ENCODE measurements at places on chromosomes 16 and 17.

- DNase-seq, result no peak
These were observed 16.9 kb downstream of the SLX4 start for GRCh38 chr16:3594316-3595109.

- no peak for DNase-seq
These were observed 67.9 kb downstream of the HIC1 start for GRCh38 chr17:2122641-2123302.

- DNase-seq, result no peak
These were observed 24.4 kb upstream of the CRYM start for GRCh38 chr16:21302454-21302853.

DNA sequence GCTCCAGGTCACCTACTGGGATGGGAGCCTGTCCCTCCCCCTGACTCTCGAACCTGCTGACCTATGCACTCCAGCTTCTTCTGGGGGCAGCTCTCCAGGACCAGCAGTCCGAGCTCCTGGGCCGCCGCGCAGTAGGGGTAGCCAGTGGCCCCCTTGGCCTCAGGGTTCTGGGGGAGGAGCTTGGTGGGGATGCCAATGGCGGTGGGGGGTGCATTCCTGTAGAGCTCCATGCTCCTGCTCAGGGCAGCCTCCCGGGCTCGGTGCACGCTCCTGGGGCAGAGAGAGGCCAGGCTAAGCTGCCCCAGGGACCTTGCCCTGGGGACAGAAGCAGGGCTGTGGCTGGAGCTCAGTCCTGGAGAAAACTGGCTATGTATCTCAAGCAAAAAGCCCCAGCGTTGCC is 7.7 kb upstream of the SPATA2L start:
- no peak for DNase-seq

- no peak for DNase-seq
These were observed 3.2 kb downstream of the CACNG5 start for GRCh38 chr17:66837885-66838665.

GRCh38 chr17:57899822-57900221 is 50.0 kb upstream of the MRPS23 start:
- no peak for DNase-seq

DNA sequence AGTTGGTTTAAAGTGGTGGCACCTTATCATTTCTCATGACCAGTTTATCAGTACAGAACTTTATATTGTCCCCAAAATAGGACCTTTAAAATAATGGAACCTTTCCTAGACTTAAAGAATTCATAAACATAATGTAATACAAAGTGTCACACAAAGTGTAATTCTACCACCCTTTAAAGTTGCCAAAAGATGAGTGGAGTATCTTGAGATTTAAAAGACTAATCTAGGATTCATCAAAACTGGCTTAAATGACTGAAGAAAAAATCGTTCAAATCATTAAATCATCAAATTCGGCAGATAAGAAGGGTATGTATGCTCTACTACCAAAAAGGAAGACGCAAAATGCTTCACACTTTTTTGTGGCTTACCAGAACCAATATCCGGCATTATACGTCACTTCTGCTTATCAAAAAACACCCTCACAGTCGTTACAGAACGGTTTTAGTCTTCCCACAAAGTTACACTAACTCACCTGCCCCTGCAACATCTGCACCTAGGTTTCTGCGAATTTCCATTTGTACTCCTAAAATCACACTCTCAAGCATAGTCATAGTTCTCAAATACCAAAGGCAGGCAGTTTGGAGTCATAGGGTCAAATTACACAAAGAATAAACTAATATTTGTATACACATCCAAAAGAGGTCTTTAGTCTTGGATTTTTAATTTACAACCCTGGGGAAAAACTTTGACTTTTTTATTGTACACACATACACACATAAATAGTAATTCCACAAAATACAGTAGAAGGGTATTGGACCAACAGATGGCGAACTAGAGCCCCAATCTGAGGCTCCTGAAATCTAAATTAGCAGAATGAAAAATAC is 1.4 kb upstream of the KANSL1 start:
- DNase-seq, result no peak

DNA sequence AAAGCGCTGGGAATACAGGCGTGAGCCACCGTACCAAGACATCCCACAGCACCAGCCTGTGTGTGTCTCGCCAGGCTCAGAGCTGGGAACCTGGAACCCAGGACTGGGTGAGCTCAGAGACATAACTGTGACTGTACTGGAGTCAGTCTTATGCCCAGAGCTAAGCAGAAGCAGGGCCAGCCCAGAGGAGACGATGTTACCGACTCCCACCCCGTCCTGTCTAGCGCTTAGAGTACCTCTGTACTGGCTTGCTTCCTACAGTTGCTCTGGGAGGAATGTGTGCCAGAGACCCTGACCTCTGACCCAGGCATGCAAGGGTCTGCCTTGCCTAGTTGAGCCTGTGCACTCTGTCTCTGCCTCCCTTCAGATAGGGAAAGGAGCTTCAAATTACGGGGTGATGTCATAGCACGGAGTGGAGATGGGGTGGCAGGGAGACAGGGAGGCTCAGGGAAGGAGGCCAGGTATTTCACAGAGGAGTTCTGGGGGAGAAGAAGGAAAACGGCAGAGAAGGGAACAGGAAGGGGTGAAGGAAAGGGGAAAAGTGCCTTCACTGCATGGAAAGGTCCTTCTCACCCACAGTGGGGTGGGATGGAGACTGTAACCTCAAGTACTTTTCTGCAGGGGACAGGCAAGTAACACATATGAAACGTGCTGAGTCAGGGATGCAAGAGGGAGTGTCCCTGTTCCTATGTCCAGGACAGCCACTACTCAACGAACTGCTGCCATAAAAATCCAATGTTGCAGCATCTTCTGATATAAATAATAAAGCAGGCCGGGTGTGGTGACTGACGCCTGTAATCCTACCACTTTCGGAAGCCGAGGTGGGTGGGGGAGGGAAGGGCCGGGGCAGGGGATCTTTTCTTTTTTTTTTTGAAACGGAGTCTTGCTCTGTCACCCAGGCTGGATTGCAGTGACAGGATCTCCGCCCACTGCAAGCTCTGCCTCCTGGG is 5.8 kb upstream of the ARMC5 start:
- no peak for DNase-seq

- DNase-seq, result no peak
These were observed 80.2 kb upstream of the COX10 start for GRCh38 chr17:13989138-13989537.

DNA sequence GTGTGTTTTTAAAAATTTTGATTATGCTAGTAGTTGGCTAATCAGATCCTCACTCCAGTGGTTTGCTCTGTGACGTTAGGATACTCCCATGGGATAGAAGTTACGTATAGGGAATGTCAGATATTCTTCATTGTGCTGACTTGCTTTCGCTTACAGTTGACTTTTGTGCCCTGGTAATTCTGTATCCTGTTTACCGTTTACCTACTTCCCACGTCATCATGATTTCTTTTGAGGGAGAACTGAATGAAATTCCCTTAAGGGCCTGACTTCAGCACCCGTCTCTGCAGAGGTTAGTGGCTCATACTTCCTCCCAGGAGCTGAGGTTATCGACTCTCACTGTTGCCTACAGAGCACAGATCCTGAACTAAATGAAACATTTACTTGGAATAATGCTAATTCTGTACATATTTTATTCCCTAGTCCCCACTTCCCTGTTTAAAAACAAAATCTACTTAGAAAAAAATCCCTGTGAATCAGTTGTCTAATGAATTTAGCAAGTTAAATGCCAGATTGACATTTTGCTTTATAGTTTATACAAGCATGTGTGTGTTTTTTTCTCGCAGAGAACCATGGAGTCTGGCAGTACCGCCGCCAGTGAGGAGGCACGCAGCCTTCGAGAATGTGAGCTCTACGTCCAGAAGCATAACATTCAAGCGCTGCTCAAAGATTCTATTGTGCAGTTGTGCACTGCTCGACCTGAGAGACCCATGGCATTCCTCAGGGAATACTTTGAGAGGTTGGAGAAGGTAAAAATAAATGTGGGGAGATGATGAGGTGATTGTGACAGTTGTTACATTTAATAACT is 2.8 kb downstream of the PRKAR1A start:
- no peak for DNase-seq
